ENCODE measurements at places on chromosomes 12 and 14.

GRCh38 chr14:104321802-104322130, 183.4 kb downstream of the KIF26A start:
- no peak for DNase-seq

DNA sequence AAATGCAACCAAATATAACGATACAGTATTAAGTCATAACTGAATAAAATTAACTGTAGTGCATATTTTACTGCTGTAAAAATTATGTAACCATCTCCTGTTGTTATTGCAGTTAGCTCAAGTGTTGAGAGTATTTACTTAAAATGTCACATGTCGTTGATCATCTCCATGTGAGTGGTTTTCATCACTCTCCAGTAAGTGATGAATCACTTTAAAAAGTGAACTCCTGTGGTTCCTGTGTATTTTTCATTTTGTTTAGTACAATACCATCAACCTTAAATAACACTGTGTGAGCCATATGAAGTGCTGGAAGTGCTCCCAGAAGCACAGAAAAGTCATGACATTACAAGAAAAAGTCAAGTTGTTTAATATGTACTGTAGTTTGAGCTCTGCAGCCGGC, 104.7 kb upstream of the SLCO1B1 start:
- DNase-seq, result peak; percentile 91

GRCh38 chr12:105729926-105730325, 399.4 kb downstream of the C12orf75 start:
- no peak for DNase-seq

DNA sequence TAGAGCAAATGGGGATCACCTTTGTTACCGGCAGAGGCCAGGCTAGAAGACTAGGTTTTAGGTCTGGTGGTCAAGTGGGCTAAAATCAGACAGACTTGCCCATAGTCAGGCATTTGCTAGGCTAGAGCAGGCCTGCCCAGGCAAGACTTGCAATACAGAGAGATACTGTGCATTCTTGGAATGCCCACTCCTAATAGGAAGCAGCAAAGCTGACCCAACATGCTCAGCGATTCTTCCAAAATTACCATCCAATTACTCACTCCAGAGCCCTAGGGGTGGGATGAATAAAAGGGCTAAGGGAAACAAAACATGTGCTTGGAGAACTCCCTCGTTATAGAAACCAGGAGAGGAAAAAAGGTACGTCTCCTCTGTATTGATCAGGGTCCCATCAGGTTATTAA, 187.8 kb upstream of the AMIGO2 start:
- DNase-seq, result no peak

GRCh38 chr12:125206711-125207110, 141.5 kb downstream of the AACS start:
- no peak for DNase-seq

- DNase-seq, result no peak
Observed at GRCh38 chr12:65882486-65882885, 58.2 kb downstream of the HMGA2 start.

DNA sequence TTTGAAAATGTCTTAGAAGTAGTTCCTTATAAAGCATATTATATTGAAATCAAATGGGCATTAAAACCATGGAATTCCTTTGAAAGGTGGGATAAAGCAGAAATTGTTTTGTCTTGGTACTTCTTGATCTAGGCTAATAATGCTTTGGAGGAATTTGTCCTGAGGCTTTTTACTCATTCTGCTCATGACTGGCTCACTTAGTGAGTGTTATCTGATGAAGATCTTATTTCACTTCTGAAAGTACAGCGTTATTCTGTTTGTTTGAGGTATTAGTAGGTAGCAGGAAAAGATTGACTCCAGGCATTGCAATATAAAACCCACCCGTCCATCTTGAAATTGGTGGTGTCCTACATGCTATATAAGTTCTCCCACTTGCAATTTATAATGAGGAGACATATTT, 5.5 kb downstream of the C12orf71 start:
- no peak for DNase-seq

- DNase-seq, result no peak
Observed at GRCh38 chr12:46659824-46660223, 166.0 kb downstream of the SLC38A4 start.

DNA sequence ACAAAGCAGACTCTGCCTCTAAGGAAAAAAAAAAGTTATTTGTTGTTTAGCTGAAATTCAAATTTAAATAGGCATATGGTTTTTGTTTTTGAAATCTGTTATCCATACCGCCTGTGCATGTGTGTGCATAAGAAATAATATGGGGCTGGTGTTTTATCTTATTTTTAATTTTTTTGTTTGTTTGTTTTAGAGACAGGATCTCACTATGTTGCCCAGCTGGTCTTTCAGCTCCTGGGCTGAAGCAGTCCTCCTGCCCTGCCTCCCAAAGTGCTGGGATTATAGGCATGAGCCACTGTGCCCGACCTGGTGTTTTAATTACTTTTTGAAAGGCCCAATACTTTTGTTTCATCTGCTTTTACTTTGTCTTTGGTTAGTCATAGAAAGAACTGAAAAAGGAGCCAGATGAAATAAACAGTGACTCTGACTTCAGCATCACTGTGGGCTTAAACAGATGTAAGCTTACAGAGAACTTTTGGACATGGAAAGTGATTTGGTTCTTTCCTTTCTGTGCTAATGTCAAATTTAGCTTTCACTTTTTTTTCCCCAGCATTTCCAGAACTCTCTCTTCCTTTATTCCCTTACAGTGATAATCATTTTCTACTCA, 37.2 kb downstream of the SUPT16H start:
- no peak for DNase-seq

DNA sequence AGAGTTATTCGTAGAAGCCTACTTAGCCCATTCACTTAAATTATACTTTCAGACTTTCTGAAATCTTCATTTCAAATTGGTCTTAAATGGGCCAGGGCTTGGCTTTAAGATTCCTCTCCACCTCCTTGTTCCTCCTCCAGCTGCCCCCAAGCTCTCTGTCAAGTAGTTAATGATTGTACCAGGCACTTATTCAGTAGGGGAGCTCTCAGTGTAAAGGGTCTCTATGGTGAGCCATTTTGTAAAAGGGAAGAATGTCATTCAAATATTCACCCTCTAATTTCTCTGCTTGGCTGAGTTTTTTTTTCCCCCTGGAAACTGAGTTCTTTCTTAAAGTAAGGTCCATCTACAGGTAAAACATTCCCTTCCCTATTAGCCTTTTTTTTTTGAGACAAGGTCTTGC, 96.6 kb downstream of the SUDS3 start:
- no peak for DNase-seq

DNA sequence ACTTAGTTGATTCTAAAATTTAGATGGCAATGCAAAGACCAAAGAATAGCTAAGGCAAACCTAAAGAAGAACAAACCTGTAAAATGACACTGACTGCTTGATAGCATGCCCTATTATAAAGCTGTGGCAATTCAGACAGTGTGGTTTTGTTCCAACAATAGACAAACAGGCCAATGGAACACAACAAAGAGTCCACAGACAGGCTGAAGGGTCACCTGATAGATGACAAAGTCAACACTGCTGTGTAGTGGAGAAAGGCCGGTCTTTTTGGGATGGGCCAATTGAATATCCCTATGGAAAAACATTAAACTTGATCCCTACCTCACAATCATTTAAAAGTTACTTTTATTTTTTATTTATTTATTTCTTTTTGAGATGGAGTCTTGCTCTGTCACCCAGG, 33.8 kb upstream of the SLC25A3 start:
- DNase-seq, result no peak

- no peak for DNase-seq
Observed at GRCh38 chr14:68279777-68280233, 460.2 kb downstream of the RAD51B start.

GRCh38 chr12:104719700-104720338, 238.3 kb downstream of the SLC41A2 start:
- no peak for DNase-seq

- no peak for DNase-seq
Observed at GRCh38 chr12:103401421-103401820, 94.3 kb downstream of the C12orf42 start.

DNA sequence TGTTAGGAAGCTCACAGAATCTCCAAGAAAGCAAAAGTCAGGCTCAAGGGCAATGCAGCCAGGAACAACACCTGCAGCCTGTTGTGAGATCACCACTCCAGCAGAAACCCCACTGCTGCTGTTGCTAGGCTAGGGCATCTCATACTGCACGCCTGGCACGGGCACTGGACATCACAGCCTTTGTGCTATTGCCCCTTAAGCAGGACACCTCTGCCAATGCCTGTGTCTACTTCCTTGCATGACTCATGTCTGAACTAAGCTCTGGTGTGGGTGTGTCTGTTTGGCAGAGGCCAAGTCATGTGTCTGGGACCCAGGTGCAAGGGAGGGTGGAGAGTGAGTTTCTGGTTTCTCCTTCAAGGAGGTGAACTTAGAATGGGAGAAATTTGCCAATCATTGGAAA, 10.0 kb upstream of the DDX47 start:
- no peak for DNase-seq

GRCh38 chr12:117972301-117972700, 3.5 kb upstream of the KSR2 start:
- DNase-seq, result no peak

GRCh38 chr12:82144505-82144904, 213.7 kb downstream of the CCDC59 start:
- no peak for DNase-seq

DNA sequence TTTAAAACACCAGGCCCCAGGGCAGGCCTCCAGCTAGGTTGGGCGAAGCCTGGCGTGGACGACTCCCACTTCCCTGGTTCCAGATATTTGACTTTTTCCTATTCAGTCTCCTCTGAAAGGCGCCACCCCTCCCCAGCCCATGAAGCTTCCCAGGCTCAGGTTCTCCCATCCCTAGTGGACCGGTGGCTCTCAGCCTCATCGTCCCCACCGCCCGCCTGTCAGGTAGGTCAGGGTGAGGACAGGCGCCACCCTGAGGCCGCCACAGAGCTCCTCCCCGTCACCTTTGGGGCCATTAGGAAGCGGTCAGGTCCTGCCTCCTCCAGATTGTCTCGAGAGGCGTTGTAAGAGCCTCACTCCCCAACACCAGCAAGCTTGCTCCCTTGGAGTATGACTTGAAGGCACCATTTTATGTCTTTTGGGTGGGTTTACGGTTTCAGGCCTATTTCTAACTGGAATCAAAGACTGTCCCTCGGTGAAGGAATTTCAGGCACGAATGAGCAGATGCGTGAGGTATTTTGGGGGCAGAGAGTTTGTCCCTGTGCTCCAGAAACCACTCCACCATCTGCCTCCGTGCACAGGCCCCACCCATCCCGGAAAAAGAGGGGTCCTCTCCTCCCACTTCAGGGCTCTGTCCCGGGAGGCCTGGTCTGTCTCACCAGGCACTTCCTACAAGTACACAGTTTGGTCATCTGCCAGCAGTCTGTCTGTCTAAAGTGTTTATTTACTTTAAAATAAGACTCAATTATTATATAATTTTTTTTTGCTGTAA, 55.6 kb downstream of the TSPAN9 start:
- DNase-seq, result no peak

DNA sequence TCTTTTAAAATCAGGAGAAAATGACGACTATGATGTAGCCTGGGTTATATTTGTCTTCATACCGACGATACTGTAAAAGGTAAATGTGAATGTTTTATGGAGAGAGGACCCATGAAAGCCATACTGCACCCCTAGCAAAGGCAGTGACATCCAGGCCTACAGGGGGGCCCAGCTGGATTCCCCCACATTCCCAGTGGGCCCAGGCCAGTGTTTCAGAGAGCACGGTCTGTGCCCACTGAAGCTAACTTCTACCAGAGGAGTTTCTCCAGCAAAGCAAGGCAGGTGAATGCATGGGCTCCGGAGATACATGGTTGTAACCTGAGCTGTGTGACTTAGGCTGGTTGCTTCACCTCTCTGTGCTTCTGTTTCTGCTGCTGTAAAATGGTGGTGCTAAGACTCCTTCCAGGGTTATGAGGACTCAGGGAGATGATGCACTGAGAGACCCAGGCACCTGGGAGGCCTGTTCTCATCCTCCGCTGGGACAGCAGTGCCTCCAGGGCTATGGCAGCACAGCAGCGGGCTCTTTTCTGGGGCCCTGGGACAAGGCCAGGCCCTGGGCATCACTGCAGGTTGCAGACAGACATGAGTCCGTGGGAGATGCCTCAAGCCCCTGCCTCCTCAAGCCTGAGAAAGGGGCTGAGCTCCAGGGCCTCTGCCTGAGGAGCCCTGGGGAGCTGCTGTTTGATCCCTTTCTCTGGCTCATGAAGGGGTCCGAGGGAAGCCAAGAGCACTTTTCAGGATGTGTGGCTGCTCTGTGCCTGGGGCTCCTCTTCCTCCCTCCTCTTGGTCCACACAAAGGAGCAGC, 73.7 kb downstream of the SERPINA3 start:
- no peak for DNase-seq

DNA sequence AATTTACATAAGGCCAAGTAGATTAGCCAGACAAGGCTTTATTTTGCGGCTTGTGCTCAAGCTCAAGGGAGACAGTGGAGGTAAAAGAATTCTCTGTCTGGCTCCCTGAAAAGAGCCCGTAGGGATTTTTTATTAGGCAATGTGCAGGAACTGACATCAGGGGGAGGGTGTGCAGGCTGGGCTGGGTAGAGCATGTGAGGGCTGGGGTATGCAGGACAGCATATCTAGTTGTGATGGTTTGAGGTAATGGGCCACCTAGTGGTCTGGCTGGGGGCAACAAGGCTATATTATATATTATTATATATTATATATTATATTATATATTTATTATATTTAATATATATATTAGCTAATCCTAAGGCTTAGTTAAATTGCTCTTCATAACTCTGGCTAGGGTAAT, 102.1 kb downstream of the TMEM117 start:
- no peak for DNase-seq

DNA sequence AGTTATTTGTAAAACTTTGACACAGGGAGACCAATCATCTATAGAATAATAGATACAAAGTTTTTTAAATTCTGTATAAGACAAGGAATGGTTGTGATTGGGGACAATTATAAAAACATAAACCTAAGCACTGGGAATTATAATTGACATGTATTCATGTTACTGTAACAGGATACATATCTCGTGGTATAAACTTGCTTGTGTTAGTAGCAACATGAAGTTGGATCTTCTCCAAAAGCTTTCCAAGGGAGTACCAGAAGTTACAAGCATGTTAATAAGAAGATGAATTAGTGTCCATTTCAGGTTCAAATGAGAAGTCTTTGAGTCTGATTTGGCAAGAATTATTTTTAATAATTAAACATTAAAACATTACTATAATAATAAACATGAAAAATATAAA, 42.2 kb downstream of the CDKL1 start:
- no peak for DNase-seq

GRCh38 chr12:31220061-31220460, 105.9 kb downstream of the SINHCAF start:
- no peak for DNase-seq

DNA sequence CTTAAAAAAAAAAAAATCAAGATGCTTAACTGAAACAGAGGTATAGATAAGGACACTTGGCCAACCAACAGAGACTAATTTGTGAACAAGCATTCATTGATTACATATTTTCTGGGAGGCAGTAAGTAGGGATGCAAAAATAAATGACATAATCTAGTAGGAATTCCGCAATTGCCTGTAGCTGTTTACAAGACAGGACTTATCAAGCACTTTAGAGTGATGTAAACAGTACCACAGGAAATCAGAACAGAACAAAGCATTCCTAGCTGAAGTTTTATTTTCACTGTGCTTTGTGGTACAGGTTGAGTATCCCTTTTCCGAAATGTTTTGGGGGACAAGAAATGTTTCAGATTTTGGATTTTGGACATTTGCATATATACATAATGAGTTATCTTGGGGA, 68.2 kb upstream of the FGD4 start:
- no peak for DNase-seq
